Lung microvascular endothelial cell (primary cell): ENCODE measurements at places on chromosomes 6 and 20. TPM values are rescaled to one million over a fixed set of nuclear protein-coding genes. Genes with fewer than 3 reads are reported as not detected.
A peak's percentile ranks its signal among the peaks of the same experiment; 100 is the strongest.

The RSPH3 gene
- 2.0 and 3.6 TPM in 2 replicates for total RNA-seq

DNA sequence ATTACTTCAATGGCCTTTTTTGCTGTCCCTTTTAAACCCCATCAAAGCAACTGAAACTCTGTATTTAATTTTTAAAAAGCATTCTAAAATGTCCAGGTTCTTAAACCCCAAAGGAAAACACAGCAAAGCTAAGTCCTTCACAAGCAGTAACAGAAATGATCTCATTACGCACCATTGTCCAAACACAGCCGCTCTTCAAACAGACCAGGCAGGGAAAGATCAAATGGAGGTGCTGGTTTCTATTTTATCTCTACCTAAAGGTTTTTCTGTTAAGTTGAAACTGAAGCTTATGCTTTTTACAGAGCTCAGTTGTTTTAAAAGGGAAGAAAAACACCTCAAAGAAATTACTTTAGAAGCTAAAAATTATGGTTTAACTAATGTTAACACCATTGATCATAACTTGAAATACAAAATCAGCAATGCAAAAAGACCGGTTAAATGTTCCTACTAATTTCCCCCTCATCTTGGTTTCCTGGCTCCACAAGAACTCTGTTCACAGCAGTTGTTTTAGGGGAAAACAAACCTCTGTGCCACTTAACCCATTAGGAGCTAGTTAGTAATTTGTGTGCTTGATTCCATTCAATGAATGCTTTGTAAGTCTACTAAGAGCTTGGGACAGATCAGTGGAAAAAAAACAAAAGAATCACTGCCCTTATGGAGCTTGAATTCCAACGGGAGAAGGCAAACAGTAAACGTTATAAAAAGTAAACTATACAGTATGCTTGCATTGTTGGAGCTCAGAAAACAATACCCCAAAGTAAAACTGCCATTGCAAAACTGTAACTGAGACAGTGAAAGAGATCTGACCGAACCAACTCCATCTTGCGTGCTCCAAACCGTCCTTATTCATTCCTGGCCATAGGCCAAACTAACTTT lies 87.4 kb downstream of the CD24 start:
- no peak for DNase-seq

DNA sequence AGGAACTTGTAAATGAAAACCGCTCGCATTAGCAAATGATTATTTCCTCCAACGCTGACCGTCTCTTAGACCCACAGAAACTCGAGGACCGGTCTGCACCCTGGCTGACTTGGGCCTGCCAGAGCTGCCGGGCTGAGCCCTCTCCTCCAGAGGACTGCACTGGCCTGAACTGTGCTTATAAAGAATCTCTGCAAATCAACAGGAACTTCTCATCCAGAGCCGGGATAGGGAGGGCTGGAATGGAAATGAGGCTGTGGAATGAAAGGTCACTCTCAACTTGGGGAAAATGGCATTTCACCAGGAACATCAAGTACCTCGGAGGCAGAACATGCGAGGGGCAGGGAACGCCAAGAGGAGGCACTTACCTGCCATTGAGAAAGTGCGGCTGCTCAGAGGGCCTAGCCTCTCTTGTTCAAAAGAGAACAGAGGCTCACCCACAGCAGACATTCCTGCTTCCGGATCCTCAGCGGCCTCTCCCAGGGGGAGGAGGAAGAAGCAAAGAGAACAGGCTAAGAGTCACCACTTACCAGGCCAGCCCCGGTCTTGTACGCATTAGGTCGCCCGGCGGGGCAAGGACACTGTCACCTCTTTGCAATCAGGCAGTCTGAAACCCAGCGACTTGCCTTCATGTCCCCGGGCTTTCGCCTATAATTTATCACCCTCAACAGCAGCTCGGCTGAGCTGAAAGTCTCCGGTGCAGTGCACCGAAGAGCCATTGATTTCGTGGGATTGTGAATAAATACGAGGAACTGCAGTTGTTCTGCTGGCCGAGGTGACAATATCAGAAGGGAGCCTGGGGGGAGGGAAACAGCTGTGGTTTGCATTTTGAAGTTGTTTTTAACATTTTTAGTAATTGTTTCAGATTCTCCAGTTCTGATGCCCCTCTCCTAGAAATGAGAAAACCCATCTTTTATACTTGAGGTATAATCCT lies 37.6 kb downstream of the ZMYND8 start:
- DNase-seq = peak; percentile 76

DNA sequence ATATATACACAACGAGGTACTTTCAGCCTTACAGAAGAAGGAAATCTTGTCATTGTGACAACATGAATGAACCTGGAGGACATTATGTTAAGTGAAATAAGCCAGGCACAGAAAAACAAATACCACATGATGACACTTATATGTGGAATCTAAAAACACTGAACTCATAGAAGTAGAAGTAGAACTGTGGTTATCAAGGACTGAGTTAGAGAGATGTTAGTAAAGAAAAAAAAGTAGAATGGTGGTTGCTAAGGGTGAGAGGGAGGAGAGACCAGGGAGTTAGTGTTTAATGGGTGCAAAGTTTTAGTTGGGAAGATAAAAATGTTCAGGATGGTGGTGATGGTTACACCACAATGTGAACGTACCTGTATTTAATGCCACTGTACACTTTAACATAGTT lies 4.8 kb upstream of the STX11 start:
- DNase-seq = no peak

DNA sequence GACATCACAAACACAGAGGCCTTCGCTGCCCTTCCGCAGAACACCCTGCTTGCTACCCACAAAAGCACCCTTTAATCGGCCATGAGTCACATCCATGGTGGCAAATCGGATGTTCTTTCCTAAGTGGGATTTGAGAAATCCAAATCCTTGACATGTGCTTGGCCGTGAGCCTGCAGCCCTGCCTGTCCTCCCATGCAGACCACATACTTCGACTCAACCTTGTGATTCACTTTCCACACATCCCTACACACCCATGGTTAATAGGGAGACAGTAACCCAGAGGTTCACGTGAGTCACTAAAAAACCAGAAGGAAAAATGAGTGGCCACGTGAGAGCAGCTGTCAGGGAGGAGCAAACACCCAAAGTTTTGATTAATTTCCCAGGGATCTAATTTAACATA lies 19.4 kb downstream of the RAMACL start:
- DNase-seq = no peak

DNA sequence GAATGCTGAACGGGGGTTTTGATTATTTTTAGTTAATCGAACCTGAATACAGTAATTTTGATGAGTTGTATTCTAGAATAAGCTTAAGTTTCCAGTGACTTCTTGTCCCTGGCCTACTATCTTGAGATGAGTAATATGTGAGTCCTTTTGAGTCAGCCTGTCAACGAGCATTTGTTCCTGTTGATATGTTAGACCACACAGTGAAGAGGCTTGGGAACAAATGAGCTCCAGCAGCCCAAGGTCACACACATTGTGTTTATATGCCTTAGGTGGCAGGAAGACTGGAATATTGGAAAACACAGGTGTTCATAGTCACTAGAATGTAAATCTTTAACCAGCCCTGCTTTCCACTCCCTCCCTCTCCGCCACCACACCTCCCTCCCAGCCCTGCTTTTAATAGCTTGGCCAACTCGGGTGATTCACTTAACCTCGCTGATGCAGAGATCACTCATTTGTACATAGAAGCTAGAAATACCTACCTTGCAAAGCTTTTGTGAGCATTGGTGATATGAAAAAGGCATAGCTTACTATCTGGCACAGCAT lies 9.1 kb downstream of the SMPDL3A start:
- no peak for DNase-seq

DNA sequence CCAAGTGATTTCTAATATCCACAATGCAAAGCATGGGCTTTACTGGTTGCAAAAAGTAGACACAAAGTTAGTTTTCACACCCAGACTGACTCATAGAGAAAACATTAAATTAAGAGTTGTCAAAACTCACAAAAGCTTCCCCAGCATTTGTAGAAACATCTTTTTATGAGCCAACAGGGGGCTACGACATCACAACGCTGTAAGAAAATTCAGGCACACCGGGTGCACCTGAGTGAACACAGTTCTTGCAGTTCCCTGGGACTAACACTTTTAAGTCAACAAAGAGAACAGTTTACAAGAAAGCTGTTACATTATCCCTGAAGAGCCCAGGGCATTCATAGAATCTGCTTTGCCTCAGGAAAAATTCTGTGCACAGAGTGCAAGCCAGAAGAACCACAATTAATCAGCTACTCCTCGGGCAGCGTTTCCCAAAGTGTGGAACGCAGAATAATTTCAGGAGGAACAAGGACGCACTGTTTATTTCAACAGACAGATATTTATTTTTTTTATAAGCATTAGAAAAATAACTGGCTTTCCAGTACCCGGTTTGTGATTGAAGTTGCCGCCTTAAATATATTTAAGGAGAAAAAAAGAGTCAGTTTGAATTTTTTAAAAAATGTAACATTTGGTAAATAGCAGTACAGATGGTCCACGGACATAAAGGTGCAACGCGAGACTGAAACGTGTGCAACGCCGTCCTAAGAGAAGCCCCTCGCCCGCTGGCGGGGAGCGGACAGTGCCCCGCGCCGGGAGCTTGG lies 1.2 kb downstream of the NCOA5 start:
- peak; percentile 23 for DNase-seq

DNA sequence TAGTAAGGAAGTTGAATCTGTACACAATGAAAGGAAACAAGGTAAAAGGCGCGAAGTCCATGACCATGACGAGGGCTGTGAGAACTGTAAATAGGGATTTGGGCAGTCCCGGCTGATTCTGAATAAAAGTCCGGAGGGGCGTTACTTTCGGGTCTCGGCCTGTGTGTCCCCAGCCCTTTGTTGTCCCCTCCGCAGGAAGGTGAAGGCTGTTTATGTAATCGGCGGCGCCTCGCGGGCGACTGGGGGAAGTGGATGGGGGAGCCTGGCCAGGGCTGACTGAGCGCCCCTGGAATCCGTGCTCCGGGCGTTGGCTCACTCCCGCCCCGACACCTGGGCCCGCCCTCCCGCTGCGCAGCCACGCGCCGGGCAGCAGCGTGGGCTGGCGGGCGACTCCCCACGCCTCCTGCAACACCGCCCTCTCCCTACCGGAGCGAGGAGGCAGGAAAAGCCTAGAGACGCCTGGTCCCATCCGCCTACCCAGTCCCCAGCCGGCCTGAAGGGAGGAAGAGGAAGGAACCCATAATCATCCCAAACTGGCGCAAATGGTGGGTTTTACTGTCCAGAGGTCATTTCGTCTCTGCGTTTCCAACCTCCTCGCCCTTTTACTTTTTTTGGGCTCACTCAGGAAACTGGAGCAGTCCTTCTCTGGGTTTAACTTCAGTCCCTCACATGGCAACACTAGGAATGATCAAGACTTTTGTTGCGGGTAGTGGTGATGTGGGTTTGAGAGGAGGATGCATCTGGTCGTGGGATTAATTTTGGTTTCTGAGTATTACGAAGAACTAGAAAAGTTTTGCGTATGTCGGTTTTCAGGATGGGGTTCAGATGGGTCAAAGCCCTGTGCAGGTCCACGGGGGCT lies 12.1 kb downstream of the TRIM31 start:
- no peak for DNase-seq

DNA sequence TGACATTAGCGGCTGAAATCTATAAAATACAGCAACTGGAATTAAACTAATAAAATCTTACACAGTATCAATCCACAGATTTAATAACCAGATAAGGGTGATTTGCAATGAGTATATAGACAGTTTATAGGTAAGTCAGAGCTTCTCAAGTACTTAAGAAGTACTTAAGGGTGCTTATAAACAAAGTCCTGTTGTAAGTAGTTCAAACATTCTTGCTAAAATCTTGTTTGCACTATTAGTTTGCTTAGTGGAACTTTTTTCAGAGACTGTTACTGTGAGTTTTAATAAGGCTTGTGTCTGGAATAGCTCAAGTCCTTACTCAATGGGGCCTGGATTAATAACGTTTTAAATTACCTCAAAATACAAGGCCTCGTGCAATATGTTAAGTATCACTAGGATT lies 240.5 kb downstream of the GMDS start:
- no peak for DNase-seq

- no peak for DNase-seq
Measured at GRCh38 chr6:3946778-3947177, 97.6 kb downstream of the FAM50B start.

The HUS1B gene
- total RNA-seq = 0.22 and 0.79 TPM in 2 replicates

- no peak for DNase-seq
Measured at GRCh38 chr6:87070741-87071140, 24.2 kb downstream of the CGA start.

DNA sequence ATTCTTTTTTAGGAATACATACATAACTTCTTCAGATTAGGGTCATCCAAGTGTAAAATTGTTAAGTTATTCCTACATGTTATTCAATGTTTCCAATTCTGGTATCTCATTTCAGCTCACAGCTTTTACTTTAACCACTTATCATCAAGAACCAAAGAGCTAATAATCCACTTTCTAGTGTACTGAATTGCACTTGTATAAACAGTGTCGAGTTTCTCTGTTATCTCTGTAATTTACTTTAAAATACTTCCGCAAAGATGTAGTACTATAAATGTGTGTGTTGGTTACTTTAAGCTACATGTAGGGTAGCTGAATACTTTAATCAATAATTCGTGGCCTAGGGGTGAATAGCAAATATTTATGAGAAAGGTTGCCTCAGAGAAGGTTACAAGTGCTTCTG lies 8.8 kb upstream of the GJA1 start:
- DNase-seq = no peak

- no peak for DNase-seq
Measured at GRCh38 chr6:30055513-30055912, 5.6 kb upstream of the POLR1H start.

GRCh38 chr6:45076217-45076930 lies 251.8 kb upstream of the RUNX2 start:
- DNase-seq = no peak
